Chondrocyte (in vitro differentiated cells): ENCODE measurements at places on chromosomes 11 and 22.

- no peak for DNase-seq
Observed at GRCh38 chr22:19862619-19863246, 8.1 kb upstream of the GNB1L start.

DNA sequence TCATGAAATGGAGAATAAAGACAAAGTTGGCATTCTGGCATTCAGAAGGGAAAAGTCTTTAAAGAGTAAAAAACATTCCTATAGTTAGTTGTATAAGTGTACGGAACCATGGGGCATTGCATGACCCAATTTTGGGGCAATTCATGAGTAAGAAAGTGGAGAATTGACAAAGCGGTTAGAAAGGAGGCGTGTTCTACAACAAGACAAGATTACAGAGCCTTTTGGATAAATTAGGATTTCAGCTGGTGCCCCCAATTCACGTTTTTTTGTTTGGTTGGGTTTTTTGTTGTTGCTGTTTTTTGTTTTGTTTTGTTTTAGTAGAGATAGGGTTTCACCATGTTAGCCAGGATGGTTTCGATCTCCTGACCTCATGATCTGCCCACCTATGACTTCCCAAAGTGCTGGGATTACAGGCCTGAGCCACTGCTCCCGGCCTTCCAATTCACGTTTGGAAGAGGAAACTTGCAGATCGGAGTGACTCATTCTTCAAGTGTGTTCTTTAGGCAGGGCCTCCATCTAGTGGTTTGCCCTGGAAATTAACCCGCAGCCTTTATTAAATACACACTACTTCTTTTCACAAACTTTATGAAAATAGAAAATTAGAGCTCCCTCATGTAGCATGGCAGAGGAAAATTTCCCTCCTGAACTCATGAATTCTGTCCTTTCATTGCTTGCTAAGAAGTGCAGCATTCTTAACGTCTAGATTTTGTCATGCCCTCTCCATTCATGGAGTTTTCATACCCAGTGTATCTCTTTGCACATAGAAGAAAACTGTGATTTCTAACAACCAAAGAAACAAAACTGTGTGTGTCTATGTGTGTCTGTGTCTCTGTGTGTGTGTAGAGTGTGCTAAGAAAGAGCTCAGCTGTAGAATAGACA, 118.1 kb downstream of the BBOX1 start:
- DNase-seq = no peak

DNA sequence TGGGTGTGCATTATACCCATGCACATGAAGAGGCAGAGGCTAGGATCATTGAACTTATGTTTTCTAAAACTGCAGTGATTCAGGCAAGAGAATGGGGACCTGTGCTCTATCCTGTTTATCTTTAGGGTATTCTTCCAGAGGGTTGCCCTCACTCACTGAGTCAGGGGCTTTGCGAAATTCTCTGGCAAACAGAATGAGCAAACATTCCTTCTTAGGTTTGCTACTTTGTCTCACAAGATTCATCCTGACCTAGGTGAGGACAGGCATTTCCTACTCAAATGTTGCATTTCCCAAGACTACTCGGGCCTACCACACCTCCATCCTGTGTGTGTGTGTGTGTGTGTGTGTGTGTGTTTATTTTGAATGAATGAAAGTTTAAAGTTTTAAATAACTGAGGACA, 2.7 kb upstream of the EIF3M start:
- no peak for DNase-seq

GRCh38 chr11:114293201-114293711, 2.9 kb upstream of the NNMT start:
- no peak for DNase-seq

DNA sequence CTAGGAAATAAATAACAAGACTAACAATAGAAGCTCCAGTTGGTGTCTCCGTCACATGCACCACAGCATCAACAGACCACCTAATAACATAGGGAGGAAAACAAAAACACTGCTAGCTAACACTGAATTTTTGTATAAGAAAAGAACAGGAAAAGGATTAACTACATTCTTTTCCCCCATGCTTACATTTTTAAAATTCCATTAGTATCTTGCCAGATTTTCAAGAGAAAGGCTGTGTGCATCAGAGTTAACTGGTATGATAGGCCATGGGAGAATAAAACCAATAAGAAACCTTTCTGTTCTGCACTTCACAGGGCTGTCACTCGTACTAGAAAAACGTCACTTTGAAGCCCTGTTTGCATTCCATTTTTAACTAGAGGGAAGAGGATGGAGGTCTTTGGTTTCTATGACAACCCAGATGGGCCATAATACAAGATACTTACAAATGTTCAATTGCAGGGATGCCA, 79.0 kb downstream of the LARGE2 start:
- no peak for DNase-seq

- DNase-seq = no peak
Observed at GRCh38 chr11:87301785-87302540, 264.2 kb downstream of the TMEM135 start.

DNA sequence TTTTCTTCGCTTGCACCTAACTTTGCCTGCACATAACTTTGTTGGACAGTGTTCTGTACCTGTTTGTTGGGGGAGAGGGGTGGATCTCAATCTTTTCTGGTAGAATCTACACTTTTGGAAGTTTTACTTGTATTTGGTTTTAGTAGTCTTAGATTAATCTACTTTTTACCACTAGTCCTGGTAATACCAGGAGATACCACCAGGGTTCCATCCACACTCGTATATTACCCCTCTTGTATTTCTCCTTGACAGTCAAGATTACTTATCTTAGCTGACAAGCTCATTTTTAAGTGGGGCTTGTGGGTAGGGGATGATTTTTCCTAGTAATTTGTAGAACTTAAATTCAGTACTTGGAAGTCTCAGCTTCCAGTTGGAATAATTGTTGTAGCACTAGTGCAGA, 37.3 kb upstream of the TECTA start:
- DNase-seq = no peak

DNA sequence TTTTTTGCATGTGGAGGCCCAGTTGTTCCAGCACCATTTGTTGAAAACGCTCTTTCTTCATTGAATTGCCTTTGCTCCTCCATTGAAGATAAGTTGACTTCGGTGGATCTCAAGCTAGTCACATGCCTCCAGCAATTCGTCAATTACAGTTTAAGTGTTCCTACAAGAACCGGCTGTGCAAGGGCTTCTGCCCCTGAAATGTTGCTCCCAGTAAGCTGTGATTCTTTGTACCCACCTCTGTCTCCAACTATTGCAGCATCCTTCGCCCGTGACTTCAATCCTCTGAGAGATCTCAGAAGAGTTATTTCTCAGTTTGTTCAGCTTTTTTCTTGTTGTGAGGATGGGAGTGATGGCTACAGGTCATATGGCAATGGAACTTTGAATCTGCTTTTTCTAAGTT, 194.2 kb upstream of the B3GAT1 start:
- no peak for DNase-seq

DNA sequence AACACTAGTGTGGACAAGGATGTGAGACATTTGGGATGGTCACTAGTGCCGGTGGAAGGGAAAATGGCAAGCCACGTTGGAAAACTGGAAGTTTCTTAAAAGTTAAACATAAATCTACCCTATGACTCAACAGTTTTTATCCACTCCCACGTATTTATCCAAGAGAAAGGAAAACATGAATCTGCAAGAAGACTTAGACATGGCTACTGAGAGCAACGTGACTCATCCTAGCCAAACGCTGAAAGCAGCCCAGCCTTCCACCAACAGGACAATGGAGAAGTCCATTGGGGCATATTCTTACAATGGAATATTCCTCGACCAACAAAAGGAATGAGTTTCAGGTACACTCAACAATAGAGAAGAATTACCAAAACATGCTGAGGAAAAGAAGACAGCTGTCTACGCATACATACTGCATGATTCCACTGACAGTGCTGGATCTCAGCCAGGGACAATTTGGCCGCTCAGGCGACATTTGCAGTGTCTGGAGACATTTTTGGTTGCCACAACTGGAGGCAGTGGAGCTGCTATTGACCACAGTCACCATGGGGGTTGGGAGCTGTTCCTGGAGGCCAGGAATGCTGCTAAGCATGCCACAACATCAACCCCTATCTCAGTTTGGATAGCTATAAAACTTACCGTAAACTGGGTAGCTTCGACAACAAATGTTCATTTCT, 21.2 kb downstream of the SYT13 start:
- DNase-seq = no peak

- DNase-seq = no peak
Observed at GRCh38 chr11:105780781-105781525, 171.1 kb downstream of the GRIA4 start.

GRCh38 chr11:32893093-32893342, 407 bp downstream of the QSER1 start:
- no peak for DNase-seq

DNA sequence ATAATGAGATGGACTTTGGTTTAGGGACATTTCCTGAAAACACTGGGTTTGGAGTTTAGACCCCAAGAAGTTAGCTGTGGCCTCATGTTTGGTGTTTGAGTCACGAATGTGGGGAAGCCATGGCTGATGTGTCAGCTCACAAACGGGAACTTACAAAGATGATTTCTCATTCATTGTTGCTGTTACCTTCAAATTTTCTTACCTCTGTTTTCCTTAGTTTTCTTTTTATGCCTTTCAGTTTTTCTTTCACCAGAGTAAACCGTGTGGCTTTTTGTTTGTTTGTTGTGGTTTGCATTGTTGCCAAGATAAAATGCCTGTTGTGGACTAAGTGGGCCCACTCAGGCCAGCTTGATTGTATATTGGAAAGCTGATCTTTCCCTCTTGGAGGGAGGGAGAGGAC, 89.1 kb downstream of the SWAP70 start:
- no peak for DNase-seq

GRCh38 chr22:49240016-49240380, 587.7 kb downstream of the BRD1 start:
- no peak for DNase-seq

GRCh38 chr22:22157348-22157725, 87.2 kb upstream of the VPREB1 start:
- no peak for DNase-seq

DNA sequence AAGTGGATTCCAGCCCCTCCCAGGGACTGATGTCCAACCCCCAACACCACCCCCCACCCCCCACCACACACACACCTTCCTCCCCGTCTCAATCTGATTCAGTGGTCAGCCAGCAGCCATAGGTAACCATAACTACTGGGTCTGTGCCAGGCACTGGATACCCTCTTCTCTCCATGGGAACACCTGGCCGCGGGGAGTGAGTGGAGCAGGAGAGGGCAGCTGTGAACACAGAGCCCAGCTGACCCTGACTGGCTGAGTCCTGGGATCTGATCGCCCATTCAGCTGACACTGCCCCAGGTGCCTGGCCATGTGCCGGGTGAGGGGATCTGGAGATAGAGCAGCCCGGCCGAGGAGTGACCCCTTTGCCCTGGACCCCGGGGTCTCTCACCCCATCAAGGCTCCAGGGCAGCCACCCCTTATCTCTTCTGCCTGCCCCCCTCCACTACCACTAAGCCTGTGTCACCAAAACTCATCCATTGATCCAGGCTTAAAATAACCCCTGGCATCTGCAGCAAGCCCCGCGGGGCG, 2.6 kb upstream of the SHISA8 start:
- no peak for DNase-seq

GRCh38 chr11:35688023-35688422, 25.4 kb downstream of the TRIM44 start:
- DNase-seq = no peak

DNA sequence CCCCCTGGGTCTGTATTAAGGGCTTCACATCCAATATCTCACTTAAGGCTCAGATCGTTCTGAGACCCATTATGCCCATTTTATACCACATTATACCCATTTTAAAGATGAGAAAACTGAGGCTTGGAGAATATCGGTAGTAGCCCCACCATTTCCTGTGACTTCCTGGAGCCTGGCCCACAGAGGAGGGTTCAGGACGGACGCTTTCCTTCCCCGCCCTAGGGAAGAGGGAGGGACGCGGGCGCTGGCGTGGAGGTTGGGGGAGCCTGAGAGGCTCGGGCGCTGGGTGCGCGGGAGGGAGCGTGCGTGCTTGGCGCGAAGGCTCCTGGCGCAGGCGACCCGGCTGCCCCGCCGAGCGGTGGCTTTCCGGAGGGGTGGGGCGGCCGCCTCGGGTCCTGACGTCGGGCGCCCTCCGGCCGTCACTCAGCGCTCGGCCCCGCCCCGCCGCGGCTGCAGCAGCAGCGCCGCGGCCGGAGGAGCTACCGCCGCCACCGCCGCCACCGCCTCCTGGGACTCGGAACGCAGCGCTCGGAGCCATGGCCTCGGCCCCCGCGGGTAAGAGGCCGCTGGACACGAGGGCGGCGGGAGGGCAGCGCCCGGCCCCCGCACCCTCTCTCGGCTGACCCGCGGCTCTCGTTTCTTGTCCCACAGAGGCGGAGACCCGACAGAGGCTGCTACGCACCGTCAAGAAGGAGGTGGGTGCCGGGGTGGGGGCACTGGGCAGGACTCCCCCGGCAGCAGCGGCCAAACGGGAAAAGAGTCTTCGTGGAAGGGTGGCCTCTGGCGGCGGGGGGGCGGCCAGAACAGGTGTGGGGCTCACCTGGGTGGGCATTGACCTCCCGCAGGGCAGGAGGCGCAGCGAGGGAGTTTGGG, at the start of gene SGSM1:
Gene SGSM1, plus strand, starts transcription at position 422 of the 873 bp plus-strand sequence. Its CDS starts 115 bp downstream, at position 537.
- no peak for DNase-seq

GRCh38 chr11:75673977-75674582, 5.2 kb upstream of the MAP6 start:
- DNase-seq = no peak

- no peak for DNase-seq
Observed at GRCh38 chr22:20395181-20395906, 1.4 kb downstream of the ZNF74 start.

GRCh38 chr11:62542111-62542745, 4.4 kb downstream of the AHNAK start:
- DNase-seq = no peak

GRCh38 chr11:46903846-46904245, 14.5 kb downstream of the LRP4 start:
- DNase-seq = no peak

- DNase-seq = no peak
Observed at GRCh38 chr11:45208135-45208534, 61.7 kb downstream of the PRDM11 start.

GRCh38 chr11:90594658-90595057, 371.8 kb upstream of the CHORDC1 start:
- no peak for DNase-seq

DNA sequence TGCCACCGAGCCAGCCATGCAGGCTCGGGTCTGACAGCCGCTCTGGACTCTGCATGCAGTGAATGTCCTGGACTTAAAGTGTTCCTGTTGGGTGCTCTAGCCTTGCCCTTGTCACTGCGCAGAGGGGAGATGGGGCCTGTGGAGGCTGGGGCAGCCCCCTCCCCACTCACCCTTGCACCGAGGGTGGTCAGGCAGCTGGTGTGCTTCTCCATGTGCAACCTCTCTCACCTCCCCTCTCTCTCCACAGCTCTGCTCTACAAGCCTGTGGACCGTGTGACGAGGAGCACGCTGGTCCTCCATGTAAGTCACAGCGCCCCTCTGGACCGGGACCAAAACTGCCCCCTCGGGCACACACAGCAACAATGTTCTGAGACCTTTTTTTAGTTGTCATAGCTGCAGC, 92.5 kb downstream of the BCR start:
- DNase-seq = no peak

DNA sequence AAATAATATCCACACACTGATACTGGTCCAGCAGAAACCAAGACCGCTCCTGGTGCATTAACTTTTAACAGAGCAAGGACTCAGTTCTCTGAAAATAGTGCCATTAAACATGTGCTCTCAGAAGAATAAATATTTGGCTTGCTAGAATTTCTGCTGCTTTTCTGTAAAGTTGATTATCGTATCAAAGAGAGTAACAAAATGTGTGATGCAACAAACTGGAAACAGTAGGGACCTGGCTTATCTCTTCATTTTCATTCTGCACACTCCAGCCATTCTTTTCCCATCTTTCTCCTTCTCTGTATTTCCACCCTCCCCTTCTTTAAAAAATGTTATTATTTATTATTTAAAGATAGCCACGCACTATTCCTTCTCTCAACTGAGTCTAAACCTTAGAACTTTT, 43.9 kb downstream of the WT1 start:
- no peak for DNase-seq
